Activated T-cell treated with anti-CD3 and anti-CD28 coated beads for 48 hours (primary cell): ENCODE measurements at places on chromosomes 4 and X.

GRCh38 chr4:63563288-63564014 is 845.8 kb downstream of the TECRL start:
- no peak for DNase-seq

GRCh38 chr4:139316733-139317132 is 14.5 kb upstream of the NDUFC1 start:
- no peak for DNase-seq

DNA sequence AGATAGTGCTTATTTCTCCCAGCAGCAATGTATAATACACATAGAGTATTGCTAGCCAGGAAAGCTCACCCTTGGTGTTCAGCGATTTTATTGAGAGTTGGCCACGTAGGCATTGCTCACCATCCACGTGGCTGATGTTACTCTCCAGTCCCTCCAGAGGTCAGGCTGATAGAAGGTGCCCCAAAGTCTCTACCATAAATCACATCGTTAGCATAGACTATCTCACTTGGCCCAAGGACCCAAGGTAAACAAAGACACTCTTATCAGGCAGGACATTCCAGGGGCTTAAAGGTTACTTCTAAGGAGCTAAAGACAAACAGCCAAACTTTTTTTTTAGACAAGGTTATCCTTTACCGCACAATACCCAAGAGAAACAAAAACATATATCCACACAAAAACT is 30.3 kb upstream of the RGN start:
- DNase-seq: no peak

GRCh38 chr4:42632653-42633382 is 24.1 kb downstream of the ATP8A1 start:
- DNase-seq: no peak

DNA sequence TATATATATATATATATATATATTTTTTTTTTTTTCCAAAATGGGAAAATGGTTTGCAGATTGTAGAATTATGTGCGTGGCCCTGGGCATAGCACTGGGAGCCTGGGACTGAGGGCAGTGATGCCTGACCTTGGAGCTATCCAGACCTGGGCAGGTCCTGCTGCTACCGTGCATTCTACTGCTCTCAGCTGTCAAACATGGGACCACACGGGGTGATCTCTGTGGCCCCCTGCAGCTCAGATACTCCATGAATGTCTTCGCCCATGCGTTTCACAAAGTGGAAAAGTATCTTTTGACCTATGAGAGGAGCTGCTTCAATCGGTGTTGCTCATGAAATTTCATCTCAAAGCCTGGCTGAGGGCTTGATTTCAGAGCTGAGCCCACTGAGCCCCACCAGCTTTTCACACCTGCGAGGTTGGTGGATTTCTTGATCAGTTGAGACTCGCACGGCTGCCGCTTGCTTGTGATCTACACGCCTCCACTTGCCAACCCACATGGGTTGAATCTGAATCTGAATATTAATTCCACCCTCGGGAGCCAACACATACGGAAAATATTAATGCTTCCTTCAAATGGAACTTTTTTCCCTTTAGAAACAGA is 35.7 kb downstream of the ING2 start:
- no peak for DNase-seq

- DNase-seq: no peak
These were observed 145.9 kb downstream of the PCDH19 start for GRCh38 chrX:100264200-100264599.

- DNase-seq: no peak
These were observed 143.1 kb downstream of the ARSF start for GRCh38 chrX:3184176-3184930.
